ENCODE measurements at places on chromosomes 3 and 15. TPM values are rescaled to one million over a fixed set of nuclear protein-coding genes. Genes with fewer than 3 reads are reported as not detected.

Gene RBMS3
- total RNA-seq = 103 TPM

Gene ZDHHC19
- total RNA-seq = not detected

Gene TMPRSS7
- total RNA-seq = not detected

- no peaks in the 10 kb centered on the region for H3K4me1 ChIP-seq
- no peak overlapping the region for H3K27ac ChIP-seq
- H3K4me3 ChIP-seq = no peak overlapping the region
- DNase-seq = no peak
- no peaks in the 10 kb centered on the region for H3K27me3 ChIP-seq
Observed at GRCh38 chr15:71529361-71529760, 281.0 kb upstream of the NR2E3 start.

DNA sequence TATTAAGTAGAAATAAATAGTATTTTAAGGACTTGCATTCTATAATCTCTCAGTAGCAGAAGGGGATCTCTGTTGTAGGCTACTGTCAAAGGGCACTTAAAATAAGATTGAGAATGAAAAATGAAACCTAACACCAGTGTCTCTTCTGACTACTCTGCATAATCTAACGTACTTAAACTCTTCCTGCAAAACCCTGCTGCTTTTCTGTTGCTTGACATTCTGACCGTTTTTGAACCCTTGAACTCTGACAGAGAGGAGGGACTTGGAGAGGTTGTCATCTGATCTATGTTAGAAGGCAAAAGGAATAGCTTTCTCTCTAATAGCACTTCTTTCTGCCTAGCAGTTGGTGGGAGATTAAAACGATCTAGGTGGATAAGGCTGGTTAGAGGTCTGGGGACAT, 204.6 kb downstream of the ZIC1 start:
- H3K4me3 ChIP-seq = no peak overlapping the region
- H3K27ac ChIP-seq = no peak overlapping the region
- H3K27me3 ChIP-seq = no peaks in the 10 kb centered on the region
- DNase-seq = no peak
- no peaks in the 10 kb centered on the region for H3K36me3 ChIP-seq

- no peak overlapping the region for H3K4me3 ChIP-seq
- no peaks in the 10 kb centered on the region for H3K36me3 ChIP-seq
- no peaks in the 10 kb centered on the region for H3K27me3 ChIP-seq
- no peak for DNase-seq
- H3K4me1 ChIP-seq = peaks cover 10% of the 10 kb centered on the region
Observed at GRCh38 chr15:82549199-82549665, 9.0 kb upstream of the RPS17 start.

GRCh38 chr15:43376017-43376705, 5.3 kb downstream of the TUBGCP4 start:
- no peaks in the 10 kb centered on the region for H3K36me3 ChIP-seq
- no peak overlapping the region for H3K4me3 ChIP-seq
- no peaks in the 10 kb centered on the region for H3K27me3 ChIP-seq

- no peak overlapping the region for H3K4me3 ChIP-seq
- DNase-seq = peak; percentile 1
- peaks cover 9% of the 10 kb centered on the region for H3K4me1 ChIP-seq
- no peak overlapping the region for H3K27ac ChIP-seq
- peaks cover 6% of the 10 kb centered on the region for H3K27me3 ChIP-seq
Observed at GRCh38 chr3:13873818-13874217, 6.1 kb downstream of the WNT7A start.

Measured in breast epithelium (tissue), 4 donors.